ENCODE measurements at places on chromosomes 5 and 9.

DNA sequence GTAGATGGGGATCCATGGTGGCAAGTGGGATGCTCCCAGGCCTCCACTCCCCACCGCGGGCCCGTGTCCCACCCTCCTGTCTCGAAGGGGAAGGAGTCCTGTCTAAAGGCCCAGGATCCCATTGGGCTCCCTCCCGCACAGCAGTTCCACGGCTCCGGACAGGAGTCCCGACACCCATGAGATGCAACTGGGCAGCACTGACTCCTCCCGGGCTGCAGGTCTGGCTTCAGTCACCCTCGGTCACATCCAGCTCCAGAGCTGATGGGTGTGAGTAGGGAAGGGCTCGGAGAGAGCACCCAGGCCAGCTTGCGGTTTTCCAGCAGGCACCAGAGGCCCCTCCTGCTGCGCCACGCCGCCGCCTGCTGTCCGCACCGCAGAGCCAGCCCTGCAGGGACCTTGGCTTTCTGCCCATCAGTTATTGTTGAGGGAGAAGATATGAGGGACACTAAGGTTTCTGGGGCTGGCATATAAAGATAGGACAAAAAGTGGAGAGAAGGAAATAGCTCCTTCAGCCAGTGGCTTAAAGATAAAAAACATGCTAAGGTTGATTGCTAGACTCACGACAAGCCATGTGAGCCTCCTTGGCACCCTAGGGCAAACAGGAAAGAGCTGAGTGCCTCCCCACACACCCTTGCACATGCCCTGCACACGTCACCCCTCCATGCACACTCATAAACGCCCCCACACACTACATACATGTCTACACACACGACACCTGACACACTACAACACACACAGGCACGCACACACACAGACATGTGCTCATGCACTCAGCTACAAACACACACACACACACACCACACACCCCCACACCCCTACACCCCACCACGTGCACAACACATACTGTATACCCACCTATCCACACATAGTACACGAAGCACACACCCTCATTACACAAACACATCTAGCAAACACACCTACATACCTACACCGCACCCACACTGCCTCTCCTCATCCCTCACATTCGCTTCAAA lies 79.0 kb downstream of the AK8 start:
- DNase-seq = no peak

GRCh38 chr9:27382975-27383374 lies 86.0 kb upstream of the EQTN start:
- DNase-seq = no peak

DNA sequence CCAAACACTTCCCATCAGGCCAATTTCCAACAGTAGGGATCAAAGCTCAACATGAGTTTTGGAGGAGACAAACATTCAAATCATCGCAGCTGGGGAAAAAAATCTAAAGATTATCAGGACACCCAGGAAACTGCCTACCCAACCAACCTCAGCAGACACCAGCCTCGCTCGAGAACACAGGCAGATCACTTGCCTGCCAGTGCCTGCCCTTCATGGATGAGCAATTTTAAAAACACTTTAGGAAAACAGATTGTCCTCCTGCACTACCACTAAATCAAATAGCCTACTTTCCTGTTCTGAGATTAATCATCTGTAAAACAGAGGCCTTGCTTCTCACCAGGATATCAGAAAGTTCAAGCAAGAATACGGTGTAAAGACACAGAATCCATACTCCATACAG lies 14.7 kb upstream of the TMEM174 start:
- DNase-seq = no peak

DNA sequence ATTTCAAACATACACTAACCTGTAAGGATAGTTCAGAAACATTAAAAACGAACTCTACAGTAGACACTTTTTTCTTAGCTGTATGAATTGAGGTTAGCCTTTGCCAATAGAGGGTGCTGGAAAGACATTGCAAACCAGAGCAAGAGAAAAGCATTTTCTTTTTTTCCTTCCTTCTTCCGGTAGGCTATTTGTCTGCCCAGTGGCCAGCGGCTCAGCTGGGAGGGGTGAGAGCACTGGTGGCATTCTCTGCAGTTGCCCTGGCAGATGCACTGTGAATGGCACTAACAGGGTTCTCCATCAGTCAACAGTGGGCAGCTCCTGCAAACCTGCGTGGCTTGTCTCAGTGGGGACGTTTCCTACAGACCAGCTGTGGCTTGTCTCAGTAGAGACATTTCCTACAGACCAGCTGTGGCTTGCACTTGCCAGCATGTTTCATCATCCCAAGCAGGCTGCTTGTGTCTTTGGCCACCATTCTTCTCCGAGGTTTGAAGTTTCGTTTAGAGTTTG lies 984.5 kb upstream of the CDH18 start:
- DNase-seq = no peak

GRCh38 chr5:9347541-9348295 lies 198.2 kb downstream of the SEMA5A start:
- DNase-seq = no peak

GRCh38 chr5:169826618-169827017 lies 153.7 kb downstream of the INSYN2B start:
- DNase-seq = no peak

- no peak for DNase-seq
Measured at GRCh38 chr5:92402045-92402444, 1018.9 kb upstream of the ARRDC3 start.

GRCh38 chr5:32506201-32506661 lies 61.7 kb upstream of the ZFR start:
- no peak for DNase-seq

DNA sequence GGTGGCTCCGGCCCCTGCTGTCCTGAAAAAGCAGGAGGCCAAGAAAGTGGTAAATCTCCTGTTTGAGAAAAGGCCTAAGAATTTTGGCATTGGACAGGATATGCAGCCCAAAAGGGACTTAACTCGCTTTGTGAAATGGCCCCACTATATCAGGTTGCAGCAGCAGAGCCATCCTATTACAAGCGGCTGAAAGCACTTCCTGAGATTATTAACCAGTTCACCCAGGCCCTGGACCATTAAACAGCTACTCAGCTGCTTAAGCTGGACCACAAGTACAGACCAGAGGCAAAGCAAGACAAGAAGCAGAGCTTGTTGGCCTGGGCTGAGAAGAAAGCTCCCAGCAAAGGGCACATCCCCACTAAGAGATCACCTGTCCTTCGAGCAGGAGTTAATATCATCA lies 89.7 kb downstream of the MLLT3 start:
- DNase-seq = no peak

GRCh38 chr9:8905731-8906130 lies 1106.2 kb upstream of the DMAC1 start:
- no peak for DNase-seq

GRCh38 chr9:99387431-99387830 lies 165.3 kb downstream of the SEC61B start:
- DNase-seq = no peak

DNA sequence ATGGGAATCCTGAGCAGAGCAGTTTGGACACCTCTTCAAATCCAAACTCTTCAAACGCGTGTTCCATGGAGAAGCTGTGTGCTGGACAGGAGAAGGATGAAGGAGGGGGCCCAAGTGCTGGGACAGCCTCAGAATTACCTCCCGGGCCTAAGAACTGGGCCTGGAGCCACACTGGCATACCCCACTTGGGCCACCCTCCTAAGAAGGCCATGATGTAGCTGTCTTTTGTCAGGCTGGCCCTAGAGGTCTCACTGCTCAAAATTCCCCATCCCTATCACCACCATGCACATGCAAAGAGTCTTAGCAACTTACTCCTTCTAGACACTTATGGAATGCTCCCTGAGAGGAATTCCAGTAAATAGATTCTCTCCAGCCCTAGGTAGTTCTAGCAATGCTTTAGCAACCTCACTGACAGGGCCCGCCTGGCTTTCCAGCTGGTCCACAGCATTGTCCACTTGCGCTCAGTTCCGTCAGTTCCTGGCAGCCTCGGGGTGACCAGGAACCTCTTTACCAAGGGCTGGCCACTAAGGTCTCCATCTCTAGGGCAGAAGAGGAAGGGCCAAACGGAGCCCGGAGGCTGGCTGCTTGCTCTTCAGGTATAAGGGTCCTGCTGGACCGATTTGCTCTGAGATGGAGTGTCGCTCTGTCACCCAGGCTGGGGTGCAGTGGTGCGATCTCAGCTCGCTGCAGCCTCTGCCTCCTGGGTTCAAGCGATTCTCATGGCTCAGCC lies 75.3 kb downstream of the RGS3 start:
- no peak for DNase-seq

- DNase-seq = no peak
Measured at GRCh38 chr5:96743805-96744204, 63.9 kb downstream of the ERAP1 start.

DNA sequence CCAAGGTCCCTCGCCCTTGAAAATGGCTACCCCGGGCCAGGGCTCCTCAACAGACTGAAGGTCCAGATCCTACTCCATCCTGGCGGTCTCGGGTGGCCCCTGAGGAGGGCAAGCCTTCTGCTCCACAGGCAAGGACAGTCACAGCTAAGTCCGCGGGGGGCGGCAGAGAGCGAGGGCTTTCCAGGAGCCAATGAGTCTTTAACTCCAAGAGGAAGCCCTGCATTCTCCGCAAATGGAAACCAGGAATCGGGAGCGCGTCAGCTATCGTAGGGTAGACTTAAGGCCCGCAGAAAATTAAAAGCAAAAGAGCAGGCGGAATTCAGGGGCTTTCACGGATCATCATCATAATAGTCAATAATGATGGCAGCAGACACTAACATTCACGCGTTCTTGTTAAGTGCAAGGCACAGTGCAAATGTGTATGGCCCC lies 87.8 kb upstream of the TNFAIP8 start:
- peak; percentile 85 for DNase-seq

DNA sequence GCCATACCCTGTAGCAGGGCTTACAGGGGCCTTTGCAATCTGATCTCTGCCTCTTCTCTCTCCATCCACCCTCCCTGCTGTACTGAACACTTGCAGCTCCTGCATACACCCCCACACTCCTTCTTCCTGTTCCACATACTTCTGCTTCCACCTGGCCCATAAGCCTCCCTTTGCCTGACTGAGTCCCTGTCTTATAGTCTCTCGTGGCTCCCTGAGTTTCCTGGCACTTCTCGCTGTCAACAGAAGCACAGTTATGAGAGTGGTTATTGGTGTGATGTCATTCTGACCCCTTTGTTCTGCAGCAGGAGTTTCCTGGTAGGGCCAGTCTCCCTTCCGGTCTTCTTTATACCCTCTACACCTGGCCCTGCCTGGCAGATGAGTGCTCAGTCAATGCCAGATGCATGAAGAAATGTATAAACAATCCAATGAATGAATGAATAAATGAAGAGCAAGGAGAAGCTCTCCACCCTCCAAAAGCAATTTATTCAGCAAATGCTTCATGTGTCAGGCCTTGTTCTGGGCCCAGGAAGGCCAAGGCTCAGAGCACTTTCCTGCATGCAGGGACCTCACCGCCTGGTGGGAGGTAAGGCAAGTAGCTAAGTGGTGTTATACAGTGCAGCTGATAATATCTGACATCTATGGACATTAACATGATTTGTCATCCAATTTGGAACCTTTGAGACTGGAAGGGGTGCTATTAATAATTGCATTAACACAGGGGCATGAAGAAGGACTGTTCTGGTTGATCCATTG lies 20.5 kb upstream of the CSF1R start:
- no peak for DNase-seq

- peak; percentile 13 for DNase-seq
Measured at GRCh38 chr5:123036391-123037103, at the start of gene PPIC. Gene PPIC (minus strand): TSS chr5:123036725. CDS start chr5:123036625, 100 bp downstream.

- DNase-seq = no peak
Measured at GRCh38 chr9:1331546-1332038, 281.4 kb downstream of the DMRT2 start.

DNA sequence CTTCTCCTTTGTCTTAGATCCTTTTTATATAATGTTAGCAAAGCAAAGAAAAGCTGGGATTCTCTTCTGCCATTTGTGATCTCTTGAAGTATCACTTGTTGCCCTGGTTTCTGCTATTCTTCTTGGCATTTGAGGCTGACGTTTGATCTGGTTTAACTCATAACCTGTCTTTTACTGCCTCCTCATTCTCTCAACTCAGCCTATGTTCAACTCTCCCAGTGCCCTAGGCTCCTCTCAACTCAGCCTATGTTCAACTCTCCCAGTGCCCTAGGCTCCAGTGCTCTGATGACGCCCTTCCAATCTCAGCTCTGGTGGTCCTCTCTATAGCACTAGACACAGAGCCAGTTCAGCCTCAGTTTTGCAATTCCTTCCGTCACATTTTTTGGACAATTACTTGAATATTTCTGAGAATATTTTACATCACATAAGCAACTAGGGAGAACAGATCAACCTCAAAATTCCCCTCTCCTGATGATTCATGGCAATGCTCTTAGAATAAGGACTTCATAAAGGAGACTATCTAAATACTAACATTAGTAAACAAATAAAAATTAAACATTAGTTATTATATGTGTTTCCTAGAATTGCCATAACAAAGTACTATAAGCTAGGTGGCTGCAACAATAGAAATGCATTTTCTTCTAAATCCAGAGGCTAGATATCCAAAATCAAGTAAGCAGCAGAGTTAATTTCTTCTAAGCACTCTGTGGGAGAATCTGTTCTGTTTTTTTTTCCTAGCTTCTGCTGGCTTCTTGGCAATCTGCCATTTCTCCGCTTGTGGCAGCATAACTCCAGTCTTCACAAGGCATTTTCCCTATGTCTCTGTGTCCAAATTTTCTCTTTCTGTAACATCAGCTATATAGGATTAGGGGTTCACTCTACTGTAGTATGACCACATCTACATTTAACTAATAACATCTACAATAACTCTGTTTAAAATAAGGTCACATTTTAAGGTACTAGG lies 662.1 kb upstream of the FTMT start:
- DNase-seq = no peak

- DNase-seq = no peak
Measured at GRCh38 chr5:581266-581665, 30.9 kb upstream of the CEP72 start.

DNA sequence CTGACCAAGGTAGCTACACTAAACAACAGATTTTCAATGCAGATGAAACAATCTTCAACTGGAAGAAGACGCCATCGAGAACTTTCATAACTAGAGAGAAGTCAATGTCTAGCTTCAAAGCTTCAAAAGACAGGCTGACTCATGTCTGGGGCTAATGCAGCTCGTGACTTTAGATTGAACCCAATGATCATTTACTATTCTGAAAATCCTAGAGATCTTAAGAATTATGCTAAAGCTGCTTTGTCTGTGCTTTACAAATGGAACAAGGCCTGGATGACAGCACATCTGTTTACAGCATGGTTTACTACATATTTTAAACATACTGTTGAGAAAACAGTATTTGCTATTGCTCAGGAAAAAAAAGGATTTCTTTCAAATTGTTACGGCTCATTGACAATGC lies 54.9 kb downstream of the RICTOR start:
- DNase-seq = no peak
